ENCODE measurements at places on chromosomes 2 and 18.

GRCh38 chr2:96099861-96100798 lies 16.2 kb downstream of the ADRA2B start:
- no peak for DNase-seq

DNA sequence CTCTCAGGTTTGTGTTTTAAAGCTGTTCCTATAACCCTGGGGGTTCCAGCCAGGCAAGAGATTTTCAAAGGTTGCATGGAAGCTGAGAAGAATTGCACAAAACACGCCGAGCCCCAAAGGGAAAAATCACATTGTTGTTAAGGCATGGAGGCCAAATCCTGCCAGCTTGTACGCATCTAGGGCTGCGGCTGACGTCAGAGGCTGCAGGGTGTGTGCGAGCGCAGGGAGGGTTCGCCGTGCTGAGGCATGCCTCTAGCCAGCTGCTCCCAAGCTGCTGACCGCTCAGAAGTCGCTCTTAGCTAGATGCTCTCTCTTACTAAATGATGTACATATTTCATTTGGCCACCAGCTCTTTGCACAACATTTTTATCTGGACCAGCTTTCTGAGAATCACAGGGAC lies 191.8 kb downstream of the LPIN1 start:
- no peak for DNase-seq

- DNase-seq, result no peak
Observed at GRCh38 chr18:8084160-8084559, 517.0 kb downstream of the PTPRM start.

DNA sequence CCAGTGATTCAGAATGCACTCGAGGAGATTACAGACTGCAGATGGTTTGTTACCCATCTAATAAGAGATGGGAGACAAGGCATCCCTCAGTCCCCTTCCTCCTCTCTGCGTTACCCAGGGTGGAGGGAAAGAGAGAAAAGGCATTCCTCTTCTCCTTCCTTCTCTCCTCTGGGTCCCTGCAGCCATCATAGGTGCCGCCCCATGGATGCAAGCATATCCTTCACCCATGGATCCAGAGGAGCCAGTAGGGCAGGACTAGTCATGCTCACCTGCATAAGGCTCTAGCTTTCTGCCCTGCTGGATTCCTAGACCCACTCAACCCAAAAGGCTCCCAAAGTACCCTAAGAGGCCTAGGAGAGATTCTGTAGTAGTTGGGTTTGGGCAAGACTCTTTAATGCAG lies 20.4 kb downstream of the CMPK2 start:
- DNase-seq, result no peak

- DNase-seq, result no peak
Observed at GRCh38 chr2:81163583-81163982, 859.0 kb upstream of the LRRTM1 start.

- no peak for DNase-seq
Observed at GRCh38 chr2:43531251-43531650, 64.6 kb downstream of the THADA start.

DNA sequence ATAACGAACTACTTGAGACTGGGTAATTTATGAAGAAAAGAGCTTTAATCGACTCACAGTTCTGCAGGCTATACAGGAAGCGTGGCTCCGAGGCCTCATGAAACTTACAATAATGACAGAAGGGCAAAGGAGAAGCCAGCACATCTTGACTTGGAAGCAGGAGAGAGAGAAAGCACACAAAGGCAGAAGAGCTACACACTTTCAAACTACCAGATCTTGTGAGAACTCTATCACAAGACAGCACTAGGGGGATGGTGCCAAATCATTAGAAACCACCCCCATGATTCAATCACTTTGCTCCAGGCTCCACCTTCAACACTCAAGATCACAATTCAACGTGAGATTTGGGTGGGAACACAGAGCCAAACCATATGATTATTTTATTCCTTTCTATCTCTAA lies 655.9 kb upstream of the SYT4 start:
- no peak for DNase-seq

DNA sequence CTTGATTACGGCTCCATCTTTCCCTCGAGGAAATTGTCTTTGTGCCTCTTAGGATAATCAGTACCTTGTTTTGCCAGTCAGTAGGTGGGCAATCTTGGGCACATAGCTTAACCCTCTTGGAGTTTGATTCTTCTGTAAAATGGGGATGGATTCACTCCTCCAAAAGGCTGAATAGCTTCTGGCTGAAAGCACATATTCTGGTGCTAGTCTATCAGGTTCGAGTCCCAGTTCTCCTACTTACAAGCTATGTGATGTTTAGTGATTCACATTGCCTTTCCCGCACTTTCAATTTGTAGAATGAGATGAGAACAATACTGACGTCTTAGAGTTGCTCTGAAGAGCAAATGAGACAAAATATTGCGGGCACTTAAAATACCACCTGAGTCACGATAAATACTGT lies 43.9 kb downstream of the ATIC start:
- DNase-seq, result no peak

DNA sequence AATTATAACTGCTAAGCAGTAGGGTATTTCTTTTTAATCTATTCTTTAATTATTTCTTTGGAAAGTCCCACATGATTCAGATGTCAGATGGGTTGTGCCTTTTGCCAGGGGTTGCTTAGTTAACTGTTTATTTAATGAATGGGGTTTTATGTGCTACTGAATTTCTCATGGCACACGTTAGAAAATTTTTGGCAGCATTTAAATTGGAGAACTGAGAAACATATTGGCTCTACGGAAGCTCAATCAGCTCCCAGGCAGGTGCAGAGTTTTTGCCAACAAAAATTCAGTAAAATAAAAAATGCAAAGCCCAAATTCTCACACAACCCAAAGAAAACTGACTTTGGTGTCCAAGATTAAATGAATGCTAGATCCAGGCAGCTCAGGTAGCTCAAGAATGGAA lies 467.2 kb downstream of the NRXN1 start:
- DNase-seq, result no peak

- DNase-seq, result no peak
Observed at GRCh38 chr2:72937356-72937669, 20.0 kb downstream of the EMX1 start.

DNA sequence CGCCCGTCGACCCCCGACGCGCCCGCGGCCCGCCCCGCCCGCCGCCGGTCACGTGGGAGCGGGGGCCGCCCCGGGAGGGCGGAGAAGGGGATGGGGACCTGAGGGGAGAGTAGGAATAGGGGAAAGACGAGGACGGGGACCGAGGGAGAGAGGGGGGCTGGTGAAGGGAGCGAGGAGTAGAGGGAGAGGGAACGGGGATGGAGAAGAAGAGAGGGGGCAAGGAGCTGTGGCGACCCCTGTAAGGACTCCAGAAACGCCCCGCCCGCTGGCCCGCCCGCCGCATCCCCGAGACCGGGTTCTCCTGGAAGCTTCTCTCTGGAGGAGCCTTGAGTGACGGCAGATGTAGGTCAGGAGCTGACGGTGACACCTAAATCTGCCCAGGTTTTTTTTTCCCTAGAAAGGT lies 615 bp downstream of the ADNP2 start:
- DNase-seq, result peak; percentile 7

DNA sequence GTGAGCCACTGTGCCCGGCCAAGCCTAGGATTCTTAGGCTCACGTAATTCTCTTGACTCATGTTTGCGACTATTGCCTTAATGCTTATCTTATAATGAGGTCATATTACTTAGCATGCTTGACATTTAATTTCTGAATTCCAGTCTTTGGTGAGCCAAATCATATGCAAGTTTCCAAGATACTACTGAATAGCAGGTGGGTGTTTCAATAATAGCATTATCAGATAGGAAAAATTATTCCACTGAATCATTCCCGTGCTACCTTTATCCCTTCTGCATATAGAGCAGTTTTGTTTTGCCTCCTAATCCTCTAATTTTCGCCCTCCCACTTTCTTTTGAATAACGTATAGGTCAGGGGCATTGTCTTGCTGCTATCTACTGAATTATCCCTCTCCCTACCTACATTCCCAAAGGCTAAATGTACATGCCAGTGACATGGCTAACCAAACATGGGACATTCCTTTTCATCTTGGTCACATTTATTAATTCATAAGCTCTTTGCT lies 4.9 kb downstream of the DAW1 start:
- DNase-seq, result no peak

DNA sequence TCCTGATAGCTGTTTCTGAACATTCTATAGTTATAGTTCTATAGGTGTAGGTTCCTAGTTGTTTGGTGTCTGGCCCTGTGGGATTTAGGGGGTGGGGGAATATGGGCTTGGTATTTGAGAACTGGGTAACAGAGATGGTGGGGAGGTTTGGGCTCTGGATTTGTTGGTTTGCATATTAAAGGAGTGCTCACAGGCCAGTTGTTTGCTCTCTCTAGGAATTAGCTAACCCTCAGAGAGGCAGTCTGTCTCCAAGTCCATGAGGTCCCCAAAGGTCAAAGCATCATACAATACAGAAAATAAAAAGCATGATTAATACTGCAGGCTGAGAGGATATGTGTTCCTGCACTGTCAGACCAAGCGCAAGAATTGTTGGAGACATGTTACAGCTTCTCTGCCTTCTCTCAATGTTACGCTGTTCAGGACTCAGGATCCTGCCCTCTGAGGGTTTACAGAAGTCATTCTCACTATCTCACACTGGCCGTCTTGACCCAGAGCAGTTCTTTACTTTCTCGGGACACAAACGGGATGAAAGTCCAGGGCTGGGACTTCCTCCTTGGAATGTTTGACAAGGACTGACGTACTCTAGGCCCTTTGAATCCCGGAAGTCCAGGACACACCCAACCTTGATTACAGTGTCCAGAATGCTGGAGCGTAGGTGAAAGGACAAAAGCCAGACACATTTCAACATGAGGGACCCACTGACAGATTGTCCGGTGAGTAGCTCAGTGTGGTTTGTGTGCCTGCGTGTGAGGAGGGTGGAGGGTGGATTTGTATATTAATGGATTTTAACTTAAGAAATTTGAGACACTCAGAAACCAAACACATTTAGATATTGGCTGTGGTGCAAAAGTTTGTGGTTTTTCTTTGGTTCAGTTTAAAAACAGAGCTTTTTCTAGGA lies at the start of gene NOSTRIN:
TSS of gene NOSTRIN (plus strand) at position 677 of the 898 bp plus-strand sequence. CDS start at position 687, 10 bp downstream.
- no peak for DNase-seq

GRCh38 chr2:60335533-60336237 lies 217.8 kb downstream of the BCL11A start:
- no peak for DNase-seq

DNA sequence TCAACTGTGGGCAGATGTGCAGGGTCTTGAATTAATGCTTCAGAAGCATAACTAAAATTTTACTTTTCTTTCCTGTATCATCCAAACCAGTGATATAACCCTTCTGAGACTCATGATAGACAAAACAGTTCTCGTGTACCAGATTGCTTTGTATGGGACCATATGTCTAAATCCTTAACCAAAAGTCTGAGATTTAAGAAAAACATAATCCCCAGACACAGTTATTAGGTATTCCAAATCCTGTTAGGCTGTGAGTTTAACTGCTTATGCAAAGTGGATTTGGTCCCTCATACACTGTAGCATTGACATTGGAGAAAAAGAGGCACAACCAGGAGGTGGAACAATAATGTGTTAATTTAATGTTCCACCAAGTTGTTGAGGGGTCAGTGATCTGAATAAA lies 235.0 kb downstream of the PMAIP1 start:
- DNase-seq, result no peak

DNA sequence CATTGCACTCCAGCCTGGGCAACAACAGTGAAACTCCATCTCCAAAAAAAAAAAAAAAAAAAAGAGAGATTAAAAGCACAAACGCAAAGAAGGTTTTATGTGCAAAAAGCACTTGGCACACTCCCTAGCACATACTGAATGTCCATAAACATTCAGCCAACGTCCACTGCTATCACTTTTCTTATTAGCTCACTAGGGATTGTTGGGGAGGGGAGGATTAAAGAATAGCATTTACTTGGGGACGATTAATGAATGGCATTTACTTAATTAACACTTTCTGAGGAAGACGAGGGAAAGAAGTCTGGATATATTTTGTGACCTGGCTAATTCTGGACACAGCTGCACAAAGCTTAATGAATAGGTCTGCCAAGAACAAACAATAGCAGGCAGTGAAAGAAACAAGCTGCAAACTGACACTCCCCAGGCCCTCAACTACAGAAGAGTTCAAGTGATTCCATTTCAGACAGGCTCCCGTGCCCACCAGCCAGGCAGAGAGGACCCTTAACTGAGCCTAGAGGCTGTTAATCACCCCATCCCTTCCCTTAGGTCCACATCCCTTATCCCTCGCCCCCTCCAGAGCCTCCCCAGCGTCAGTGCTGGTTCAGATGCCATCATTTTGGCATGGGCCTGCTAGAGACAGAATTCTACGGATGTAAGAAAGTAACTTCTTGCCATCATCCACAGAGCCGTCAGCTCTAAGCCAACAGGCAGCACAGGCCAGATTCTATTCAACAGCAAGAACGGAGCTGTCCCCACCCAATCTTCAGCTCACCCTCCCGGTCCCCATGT lies 7.4 kb downstream of the CYB5A start:
- no peak for DNase-seq

- DNase-seq, result no peak
Observed at GRCh38 chr2:38835990-38836389, 39.7 kb downstream of the DHX57 start.

DNA sequence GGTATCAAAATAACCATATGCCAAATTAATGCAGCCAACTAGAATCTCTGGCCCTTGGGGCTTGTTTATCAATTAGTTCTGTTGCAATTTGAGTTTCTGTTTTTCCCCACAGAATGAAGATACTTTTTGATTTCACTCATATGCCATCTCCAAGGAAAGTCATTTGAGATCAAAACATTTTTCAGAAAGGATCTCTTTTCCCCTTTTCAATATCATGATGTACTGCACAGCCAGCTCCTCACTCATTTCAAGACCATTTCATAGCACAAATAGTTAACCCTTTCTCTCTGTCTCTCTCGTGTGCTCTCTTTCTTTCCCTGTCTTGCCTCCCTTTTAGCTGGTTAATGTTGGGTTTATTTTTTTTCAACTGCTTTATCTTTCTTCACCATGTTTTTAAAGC lies 387.3 kb downstream of the STK39 start:
- no peak for DNase-seq

DNA sequence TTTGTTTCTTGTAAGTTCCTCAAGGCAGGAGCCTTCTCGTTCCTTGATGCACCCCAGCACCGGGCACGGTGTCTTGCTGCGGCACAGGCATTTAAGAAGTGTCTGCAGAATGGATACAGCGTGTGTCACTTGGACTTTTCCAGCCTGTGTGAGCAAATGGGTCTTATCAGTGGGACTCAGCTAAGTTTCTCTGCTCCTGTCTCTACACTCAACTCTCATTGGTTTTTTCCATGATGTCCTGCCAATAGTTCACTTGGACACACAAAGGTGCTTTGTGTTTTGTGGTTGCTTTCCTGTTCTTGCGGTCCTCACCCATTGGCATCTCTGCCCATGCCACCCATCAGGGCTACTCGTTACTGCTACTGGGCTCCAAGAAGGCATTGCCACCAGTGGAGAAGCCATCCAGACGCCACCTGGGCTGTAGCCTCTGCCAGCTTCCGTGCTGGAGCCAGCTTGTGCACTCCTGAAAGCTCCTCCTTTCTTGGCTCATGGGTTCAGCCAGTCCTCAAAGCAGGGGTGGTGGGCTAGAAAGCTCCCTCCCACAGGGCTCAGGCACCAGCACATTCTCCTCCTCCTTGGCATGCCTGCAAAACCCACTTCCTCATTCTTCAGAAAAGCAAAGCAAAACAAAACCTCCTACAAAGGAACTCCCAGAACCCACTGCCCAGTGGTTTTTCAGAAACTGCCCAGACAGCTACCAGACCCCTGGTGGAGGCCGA lies 41.4 kb downstream of the IL1R2 start:
- peak; percentile 38 for DNase-seq

GRCh38 chr2:18836436-18836835 lies 247.1 kb upstream of the NT5C1B start:
- DNase-seq, result no peak

GRCh38 chr18:80178935-80179818 lies 68.1 kb downstream of the PARD6G start:
- DNase-seq, result no peak

- no peak for DNase-seq
Observed at GRCh38 chr2:109364217-109364616, 235.2 kb downstream of the SH3RF3 start.

- DNase-seq, result no peak
Observed at GRCh38 chr2:28577791-28578680, 82.2 kb downstream of the PLB1 start.

Measured in bone marrow (tissue), 2 donors.